Type B pancreatic cell (in vitro differentiated cells): ENCODE measurements at places on chromosomes 12 and 14. TPM values are rescaled to one million over a fixed set of nuclear protein-coding genes. Genes with fewer than 3 reads are reported as not detected.

CD27 gene
- not detected in 2 replicates for total RNA-seq

APOF gene
- not detected in 2 replicates for total RNA-seq

PIK3C2G gene
- 4.6 and 8.4 TPM in 2 replicates for total RNA-seq

DNA sequence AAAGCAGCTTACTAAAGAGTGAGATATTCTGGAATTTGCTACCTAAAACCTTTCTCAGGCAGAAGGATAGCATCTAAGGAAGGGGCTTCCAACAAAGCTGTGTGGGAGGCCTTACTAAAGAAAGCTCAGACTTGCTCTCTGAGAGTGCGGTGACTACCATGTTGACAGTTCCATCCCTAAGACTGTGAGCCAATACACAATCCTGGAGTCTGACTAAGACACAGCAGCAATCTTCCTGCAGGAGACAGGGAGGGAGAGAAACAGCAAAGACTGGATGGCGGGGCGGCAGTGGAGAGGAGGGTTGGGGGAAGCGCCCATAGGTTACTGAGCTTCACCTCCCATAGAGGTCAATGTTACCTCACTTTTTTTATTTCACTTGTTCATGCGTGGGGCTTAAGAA lies 70.9 kb downstream of the KITLG start:
- DNase-seq, result no peak

GRCh38 chr12:88228720-88229119 lies 86.6 kb downstream of the TMTC3 start:
- no peak for DNase-seq

- DNase-seq, result no peak
Measured at GRCh38 chr12:46548605-46549071, 176.1 kb upstream of the SLC38A2 start.

DNA sequence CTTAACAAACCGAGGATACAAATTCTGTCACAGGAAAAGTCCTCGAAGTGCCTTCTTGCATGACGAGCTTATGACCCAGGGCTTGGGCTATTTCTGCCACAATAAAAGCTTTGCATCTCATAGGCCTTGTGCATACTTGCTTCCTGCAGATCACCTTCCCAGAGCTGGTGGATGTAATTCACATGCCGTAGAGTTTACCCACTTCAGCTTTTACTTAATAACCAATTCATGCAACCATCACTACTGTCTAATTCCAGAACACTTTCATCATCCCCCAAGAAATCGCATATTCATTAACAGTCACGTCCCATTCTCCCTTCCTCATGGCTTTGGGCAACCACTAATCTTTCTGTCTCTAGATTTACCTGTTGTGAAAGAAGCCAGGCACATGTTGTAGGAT lies 9.0 kb upstream of the BDKRB1 start:
- DNase-seq, result no peak

DNA sequence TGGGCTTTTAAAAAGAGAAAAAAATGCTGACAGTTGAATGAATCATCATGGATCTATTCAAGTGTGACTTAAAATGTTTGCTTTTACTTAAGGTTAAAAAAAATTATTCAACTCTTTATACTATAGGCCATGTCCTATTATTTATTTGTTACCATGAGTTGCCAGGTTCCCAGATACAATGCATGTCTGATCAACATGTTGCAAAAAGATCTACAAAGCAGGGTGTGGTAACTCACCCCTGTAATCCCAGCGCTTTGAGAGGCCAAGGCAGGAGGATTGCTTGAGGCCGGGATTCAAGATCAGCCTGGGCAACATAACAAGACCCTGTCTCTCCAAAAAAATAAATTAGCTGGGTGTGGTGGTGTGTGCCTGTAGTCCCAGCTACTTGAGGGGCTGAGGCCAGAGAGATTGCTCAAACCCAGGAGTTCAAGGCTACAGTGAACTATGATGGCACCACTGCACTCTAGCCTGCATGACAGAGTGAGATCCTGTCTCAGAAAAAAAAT lies 460.8 kb downstream of the BCAT1 start:
- DNase-seq, result no peak

DNA sequence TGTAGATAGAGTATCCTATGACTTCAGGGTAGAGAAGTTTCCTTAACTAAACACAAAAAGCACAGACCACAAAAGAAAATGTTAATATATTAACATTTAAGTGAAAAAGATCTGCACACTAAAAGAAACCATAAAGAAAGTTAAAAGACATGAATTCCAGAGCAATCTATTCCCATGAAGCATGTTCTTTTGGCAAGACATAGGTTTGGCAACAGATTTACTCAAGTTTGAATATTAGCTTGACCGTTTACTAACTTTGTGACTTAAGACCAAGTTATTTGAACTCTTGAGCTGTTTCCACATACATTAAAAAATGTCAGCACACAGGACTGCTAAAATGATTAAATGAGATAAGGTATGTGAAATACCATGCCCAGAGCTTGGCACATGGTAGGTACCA lies 35.7 kb upstream of the GZMB start:
- DNase-seq, result no peak
